ENCODE measurements at places on chromosomes 5 and 9. TPM values are rescaled to one million over a fixed set of nuclear protein-coding genes. Genes with fewer than 3 reads are reported as not detected.

Gene PALM2AKAP2
- 2.5 TPM for total RNA-seq

Gene CCL27
- 0.25 TPM for total RNA-seq

Gene NEUROG1
- total RNA-seq, result 0.49 TPM

Gene PTGS1
- total RNA-seq, result 0.49 TPM

Gene PPWD1
- total RNA-seq, result 51.4 TPM

Gene ENTREP1
- 3.2 TPM for total RNA-seq

Gene NPR2
- total RNA-seq, result 15.2 TPM

Gene GPR150
- total RNA-seq, result 0.25 TPM

Gene CARD9
- under 0.01 TPM for total RNA-seq

Gene PPP1R26
- total RNA-seq, result 27.3 TPM

Gene PCDHGC4
- total RNA-seq, result 87.3 TPM

Data from temporal lobe (tissue), 4 donors.